Liver (tissue), 10 donors: ENCODE measurements at places on chromosomes 6 and 20. TPM values are rescaled to one million over a fixed set of nuclear protein-coding genes. Genes with fewer than 3 reads are reported as not detected.
A peak's percentile ranks its signal among the peaks of the same experiment; 100 is the strongest.

COL9A3 gene
- total RNA-seq = 0.92 TPM

CLDN20 gene
- not detected for total RNA-seq

NPEPL1 gene
- total RNA-seq = 8.0 TPM

OVOL2 gene
- not detected for total RNA-seq

NAPB gene
- 10.6 TPM for total RNA-seq

MYBL2 gene
- total RNA-seq = 30.9 TPM

DNA sequence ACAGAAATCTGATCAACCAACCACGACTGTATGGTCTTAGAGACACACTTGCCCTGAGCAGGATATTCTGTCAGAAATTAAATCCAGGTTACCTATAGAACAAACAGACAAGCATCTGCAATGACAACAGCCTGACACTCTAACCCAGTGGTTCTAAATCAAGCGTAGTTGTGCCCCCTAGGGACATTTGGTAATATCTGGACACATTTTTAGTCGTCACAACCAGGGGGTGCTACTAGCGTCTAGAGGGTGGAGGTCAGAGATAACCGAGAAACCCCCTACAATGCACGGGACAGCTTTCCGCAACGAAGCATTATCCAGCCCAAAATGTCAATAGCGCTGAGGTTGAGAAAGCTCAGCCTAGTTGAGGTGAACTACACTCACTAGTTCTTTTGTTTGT lies 32.3 kb downstream of the ID4 start:
- no peaks in the 10 kb centered on the region for H3K36me3 ChIP-seq
- H3K27ac ChIP-seq = no peak overlapping the region
- H3K4me3 ChIP-seq = no peak overlapping the region
- no peaks in the 10 kb centered on the region for H3K4me1 ChIP-seq

- peaks cover 38% of the 10 kb centered on the region for H3K4me1 ChIP-seq
- H3K27ac ChIP-seq = peak overlapping the region; percentile 31
- no peaks in the 10 kb centered on the region for H3K36me3 ChIP-seq
- no peak overlapping the region for H3K4me3 ChIP-seq
- DNase-seq = no peak
- H3K27me3 ChIP-seq = no peaks in the 10 kb centered on the region
These were observed 135.0 kb downstream of the FOXA2 start for GRCh38 chr20:22449188-22449973.

GRCh38 chr6:168286116-168286515 lies 33.5 kb downstream of the DACT2 start:
- H3K4me3 ChIP-seq = no peak overlapping the region
- H3K4me1 ChIP-seq = peaks cover 10% of the 10 kb centered on the region
- no peaks in the 10 kb centered on the region for H3K27me3 ChIP-seq
- no peaks in the 10 kb centered on the region for H3K36me3 ChIP-seq

- no peak overlapping the region for H3K4me3 ChIP-seq
- H3K27me3 ChIP-seq = no peaks in the 10 kb centered on the region
- H3K4me1 ChIP-seq = peaks cover 6% of the 10 kb centered on the region
These were observed 3.0 kb upstream of the BLCAP start for GRCh38 chr20:37530696-37531095.

DNA sequence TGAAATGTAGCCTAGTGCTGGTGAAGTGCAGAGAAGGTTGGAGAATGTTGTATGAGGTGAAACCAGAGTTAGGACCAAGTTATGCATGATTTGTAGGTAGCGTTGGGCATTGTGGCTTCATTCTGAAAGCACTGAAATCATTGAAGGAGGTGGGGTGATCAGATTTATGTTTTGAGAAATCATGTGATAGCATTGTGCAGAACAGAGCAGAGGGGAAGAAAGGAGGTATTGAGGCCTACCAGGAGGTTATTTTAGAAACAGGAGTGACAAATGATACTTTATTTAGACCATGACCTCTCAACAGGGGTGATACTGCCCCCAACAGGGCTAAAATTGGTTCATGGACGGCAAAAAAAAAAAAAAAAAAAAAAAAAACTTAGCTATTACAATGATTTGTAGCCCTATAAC lies 15.6 kb upstream of the HMGN3 start:
- H3K4me3 ChIP-seq = no peak overlapping the region
- no peaks in the 10 kb centered on the region for H3K4me1 ChIP-seq
- no peak overlapping the region for H3K27ac ChIP-seq
- DNase-seq = no peak
- no peaks in the 10 kb centered on the region for H3K27me3 ChIP-seq

DNA sequence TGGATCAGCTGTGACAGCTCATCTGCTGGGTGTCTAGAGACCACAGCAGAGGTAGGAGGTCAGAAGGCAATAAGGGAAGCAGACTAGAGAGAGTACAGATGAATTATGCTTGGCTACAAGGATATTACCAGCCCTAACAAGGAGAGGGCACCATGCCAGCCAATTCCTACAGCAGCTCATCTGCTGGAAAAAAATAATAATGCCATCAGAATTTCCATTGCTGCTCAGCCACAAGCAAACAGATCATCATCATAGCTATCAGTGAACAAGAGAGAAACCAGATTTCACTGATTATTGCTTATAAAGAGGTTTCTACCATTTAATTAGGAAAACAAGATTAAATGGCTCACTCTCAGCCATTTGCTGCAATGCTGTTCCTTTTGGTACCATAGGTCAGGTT lies 66.5 kb downstream of the PSMG4 start:
- no peaks in the 10 kb centered on the region for H3K27me3 ChIP-seq
- H3K4me1 ChIP-seq = no peaks in the 10 kb centered on the region
- no peak for DNase-seq
- no peak overlapping the region for H3K27ac ChIP-seq
- no peaks in the 10 kb centered on the region for H3K36me3 ChIP-seq

DNA sequence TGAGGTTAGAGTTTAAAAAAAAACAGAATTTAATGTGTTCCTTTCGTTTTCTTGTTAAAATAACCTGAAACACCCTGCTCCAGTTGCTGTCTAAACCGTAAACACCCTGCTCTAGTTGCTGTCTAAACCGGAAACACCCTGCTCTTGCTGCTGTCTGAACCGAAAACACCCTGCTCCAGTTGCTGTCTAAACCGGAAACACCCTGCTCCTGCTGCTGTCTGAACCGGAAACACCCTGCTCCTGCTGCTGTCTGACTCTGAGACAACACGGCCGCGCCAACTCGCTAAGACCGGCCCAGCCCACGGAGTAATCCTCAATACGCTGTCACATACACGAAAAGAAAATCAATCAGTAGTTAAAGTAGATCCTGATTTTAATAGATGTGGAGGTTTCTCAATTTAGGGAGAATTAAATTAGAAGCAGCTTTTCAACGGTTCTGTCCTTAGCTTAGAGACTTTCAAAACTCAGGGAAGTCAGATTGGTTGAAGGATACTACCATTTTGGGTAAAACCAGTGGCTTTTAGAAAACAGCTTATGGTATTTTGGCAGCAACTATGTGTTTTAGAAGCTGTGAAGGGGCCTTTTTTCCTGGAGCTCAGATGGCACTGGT lies 98.3 kb downstream of the RAMACL start:
- H3K36me3 ChIP-seq = peaks cover 4% of the 10 kb centered on the region
- no peaks in the 10 kb centered on the region for H3K27me3 ChIP-seq
- H3K4me1 ChIP-seq = no peaks in the 10 kb centered on the region
- no peak overlapping the region for H3K4me3 ChIP-seq

GRCh38 chr20:24441661-24442060 lies 27.8 kb upstream of the SYNDIG1 start:
- no peaks in the 10 kb centered on the region for H3K4me1 ChIP-seq
- no peaks in the 10 kb centered on the region for H3K27me3 ChIP-seq
- H3K36me3 ChIP-seq = no peaks in the 10 kb centered on the region
- no peak overlapping the region for H3K4me3 ChIP-seq
- H3K27ac ChIP-seq = no peak overlapping the region
- no peak for DNase-seq
